ENCODE measurements at places on chromosomes 3 and 15.

DNA sequence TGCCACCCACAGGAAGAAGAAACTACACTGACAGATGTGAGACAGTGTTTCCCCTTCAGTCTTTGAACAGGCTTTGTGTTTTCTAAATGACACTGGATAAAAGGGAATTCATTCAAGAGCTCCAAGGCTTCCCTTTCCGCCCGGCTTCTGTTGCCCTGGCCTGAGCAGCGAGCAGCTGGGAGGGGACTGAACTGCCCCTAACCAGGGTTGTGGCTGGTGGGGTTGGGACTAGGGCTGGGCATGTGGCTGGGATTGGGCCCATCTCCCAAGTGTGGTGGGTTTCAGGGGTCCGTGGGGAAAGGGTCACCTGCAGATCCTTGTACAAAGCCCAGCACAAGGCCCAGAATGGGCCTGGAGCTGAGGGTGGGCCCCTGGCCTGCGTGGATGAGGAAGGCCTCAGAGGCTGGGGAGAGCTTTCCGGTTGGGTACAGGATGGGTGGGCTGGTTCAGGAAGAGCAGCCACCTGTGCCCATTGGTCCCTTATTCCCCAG lies 10.4 kb downstream of the VILL start:
- peak; percentile 33 for DNase-seq

- no peak for DNase-seq
Measured at GRCh38 chr15:45588219-45588875, 1.2 kb downstream of the BLOC1S6 start.

- DNase-seq, result no peak
Measured at GRCh38 chr3:108106031-108106430, 15.2 kb upstream of the CD47 start.

GRCh38 chr15:33623010-33623409 lies 312.2 kb downstream of the RYR3 start:
- DNase-seq, result no peak

GRCh38 chr15:43218908-43219706 lies 1.7 kb downstream of the EPB42 start:
- DNase-seq, result peak; percentile 17

DNA sequence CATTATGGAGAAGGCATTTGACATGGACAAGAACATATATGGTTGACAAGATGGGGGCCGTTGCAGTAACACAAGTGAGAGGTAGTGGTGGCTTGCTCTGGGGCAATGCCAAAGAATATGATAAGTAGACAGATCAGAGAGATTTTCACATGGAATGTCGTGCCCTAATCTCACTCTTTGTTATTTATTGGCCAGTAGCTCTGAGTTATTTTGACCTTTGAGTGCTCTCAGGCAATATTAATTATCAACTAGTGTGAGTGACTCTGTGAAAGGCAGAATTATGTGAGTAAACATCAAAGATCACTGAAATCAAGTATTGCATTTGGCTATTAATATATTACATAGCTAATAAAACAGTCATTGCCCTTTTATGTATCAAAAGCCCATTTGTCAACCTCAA lies 164.9 kb upstream of the ADAMTS9 start:
- DNase-seq, result peak; percentile 49

GRCh38 chr15:28955160-28955992 lies 69.6 kb downstream of the APBA2 start:
- no peak for DNase-seq

DNA sequence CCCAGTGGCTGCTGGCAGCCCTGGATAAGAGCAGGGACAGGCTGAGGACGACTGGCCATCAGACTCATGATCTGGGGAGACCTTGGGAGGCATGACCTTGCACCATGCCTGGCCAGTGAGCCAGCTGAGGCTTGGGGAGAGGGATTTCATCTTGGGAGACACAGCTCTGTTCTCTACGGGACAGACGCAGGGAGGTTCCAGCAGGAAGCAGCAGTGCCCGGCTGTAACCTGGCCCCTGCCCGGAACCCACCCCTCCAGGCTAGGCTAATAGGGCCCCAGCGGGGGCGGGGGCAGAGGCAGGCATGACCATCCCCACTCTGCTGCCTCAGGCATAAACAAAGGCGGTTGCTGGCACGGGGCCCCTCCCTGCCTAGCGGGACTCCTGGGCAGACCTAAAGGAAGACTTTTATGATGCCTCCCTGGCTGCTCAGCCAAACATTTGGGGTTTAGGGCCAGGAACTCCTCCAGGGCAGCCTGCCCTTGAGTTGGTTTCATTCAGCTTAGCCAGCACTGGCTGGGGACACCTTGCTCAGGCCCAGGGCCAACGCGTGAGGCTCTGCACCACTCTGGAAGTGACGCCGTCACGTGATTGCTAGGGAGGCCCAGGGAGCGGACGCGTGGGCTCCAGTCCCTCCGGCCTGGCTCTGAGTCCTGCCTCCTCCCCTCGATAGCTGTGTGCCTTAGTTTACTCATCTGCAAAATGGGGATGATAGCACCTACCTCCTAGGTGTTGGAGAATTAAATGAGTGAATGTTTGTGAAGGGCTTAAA lies 27.6 kb downstream of the HDAC11 start:
- no peak for DNase-seq

GRCh38 chr3:54951405-54951804 lies 23.5 kb upstream of the LRTM1 start:
- DNase-seq, result peak; percentile 46
